ENCODE measurements at places on chromosomes 3 and 15. TPM values are rescaled to one million over a fixed set of nuclear protein-coding genes. Genes with fewer than 3 reads are reported as not detected.

DNA sequence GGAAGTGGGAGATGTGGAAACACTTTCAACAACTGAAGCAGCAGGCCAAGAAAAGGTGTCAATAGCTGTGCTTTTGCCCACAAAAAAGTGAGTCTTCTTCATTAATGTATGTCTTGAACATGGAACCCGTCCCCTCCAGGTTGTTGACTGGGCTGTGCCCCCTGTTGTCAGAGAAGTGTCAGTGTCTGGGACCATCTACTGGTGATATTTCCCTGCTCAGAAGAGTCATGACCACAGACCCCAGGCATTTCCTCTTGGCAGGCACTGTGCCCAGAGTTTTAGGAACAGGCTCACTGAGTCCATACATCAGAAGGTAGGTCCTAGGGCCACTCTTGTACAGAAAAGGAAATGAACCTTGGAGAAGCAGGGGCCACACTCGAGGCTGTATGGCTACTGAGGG is 54.8 kb upstream of the LARS2 start:
- no peak for DNase-seq

- no peak for DNase-seq
Observed at GRCh38 chr3:184757022-184757651, 45.3 kb upstream of the MAGEF1 start.

DNA sequence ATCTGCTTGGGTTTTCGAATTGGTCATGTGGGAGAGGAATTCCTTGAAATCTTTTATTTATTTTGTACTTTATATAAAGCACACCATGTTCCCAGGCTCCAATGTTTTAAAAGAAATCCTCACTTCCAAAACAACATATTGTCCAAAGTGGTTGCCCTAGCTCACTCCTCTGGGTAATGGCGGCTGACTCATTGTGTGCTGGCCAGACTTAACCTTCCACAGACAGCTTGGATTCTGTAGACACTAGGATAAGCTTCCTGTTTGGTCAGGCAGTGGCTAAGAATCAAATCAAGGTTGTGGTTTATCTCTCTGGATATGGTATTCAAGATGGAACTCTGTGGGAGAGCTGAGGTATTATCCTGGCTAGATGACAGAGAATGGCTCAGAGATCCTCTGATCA is 55.8 kb upstream of the FAM98B start:
- DNase-seq: no peak

- DNase-seq: no peak
Observed at GRCh38 chr3:38549486-38549885, 53.3 kb downstream of the EXOG start.

GRCh38 chr3:170387950-170388349 is 30.4 kb downstream of the SKIL start:
- no peak for DNase-seq

GRCh38 chr3:14706096-14706495 is 31.2 kb downstream of the C3orf20 start:
- DNase-seq: no peak

DNA sequence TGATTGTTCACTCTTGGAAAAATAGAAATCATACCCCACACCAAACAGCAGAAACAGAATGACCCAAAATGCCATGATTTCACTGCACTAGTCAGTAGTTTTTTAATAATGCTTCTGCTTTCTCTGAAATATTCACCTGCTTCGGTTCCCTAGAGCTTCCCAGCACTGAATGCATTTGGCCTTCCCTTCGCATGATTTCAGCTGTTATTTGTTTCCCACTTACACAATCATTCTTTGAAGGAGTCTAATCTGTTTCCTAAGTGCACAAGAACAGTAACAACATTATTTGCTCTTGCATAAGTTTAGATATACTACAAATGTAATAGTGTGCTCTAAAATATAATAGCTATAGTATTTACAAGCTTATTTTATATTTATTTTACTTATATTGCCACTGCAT is 178.7 kb downstream of the STAC start:
- no peak for DNase-seq

GRCh38 chr3:105594219-105594618 is 227.5 kb downstream of the ALCAM start:
- no peak for DNase-seq

GRCh38 chr15:91855684-91856489 is 2.4 kb downstream of the SLCO3A1 start:
- no peak for DNase-seq

- no peak for DNase-seq
Observed at GRCh38 chr15:88738796-88739195, 64.4 kb upstream of the ACAN start.

- DNase-seq: no peak
Observed at GRCh38 chr3:8579096-8579495, 65.5 kb downstream of the SSUH2 start.

- no peak for DNase-seq
Observed at GRCh38 chr15:64731805-64732151, 43.6 kb downstream of the RBPMS2 start.

GRCh38 chr3:103195216-103195615 is 760.4 kb downstream of the ZPLD1 start:
- no peak for DNase-seq

DNA sequence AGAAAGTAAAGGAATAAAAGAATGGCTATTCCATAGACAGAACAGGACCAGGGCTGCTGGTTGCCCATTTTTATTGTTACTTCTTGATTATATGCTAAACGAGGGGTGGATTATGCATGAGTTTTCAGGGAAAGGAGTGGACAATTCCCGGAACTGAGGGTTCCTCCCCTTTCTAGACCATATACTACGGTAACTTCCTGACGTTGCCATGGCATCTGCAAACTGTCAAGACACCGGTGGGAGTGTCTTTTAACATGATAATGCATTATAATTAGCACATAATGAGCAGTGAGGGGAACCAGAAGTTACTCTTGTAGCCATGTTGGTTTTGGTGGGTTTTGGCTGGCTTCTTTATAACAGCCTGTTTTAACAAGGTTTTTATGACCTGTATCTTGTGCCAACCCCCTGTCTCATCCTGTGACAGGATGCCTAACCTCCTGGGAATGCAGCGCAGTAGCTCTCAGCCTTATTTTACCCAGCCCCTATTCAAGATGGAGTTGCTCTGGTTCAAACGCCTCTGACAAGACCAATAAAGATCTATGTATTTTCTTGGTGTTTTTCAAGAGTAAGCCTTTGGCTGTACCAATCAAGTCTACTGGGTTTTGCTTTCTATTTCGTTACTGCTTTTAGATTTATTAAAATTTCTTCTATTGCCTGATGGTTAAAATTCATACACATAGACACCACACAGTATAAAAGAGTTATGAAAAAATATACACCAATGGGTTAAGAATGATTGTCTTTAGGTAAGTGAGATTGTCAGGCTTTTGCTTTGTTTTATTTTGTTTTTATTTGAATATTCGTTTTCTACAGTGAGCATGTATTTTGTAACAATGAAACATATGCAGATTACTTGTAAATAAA is 37.4 kb upstream of the CTDSPL start:
- DNase-seq: no peak

GRCh38 chr3:65581313-65581712 is 457.4 kb downstream of the MAGI1 start:
- DNase-seq: no peak

GRCh38 chr3:10575601-10576160 is 70.3 kb upstream of the ATP2B2 start:
- no peak for DNase-seq

DNA sequence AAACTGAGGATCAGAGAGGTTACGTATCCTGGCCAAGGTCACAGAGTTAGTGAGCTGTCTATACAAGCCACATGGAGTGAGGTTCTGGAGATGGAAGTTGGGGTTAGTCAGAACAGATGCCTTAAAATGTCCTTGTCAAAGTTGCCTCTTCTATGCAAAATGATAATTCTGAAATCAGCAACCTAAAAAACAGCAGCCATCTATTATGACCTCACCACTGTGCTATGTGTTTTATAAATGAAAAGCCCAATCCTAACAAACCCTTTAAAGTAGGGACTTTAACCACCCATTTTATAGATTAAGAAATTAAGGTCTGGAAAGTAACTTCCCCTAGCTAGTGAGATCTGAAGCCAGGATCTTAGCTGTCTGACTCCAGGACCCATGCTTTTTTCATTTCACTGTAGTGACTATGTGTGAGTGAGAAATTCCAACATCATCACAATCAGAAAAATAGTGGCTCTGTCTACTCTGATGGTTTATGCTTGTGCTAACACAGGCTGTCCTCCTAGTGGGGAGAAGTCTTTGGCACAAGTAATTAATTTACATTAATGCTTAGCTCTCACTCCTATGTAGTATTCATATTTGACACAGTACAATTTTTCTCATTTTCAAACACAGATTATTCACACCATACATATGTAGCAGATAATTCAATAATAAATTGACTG is 143.6 kb downstream of the ANO10 start:
- no peak for DNase-seq

DNA sequence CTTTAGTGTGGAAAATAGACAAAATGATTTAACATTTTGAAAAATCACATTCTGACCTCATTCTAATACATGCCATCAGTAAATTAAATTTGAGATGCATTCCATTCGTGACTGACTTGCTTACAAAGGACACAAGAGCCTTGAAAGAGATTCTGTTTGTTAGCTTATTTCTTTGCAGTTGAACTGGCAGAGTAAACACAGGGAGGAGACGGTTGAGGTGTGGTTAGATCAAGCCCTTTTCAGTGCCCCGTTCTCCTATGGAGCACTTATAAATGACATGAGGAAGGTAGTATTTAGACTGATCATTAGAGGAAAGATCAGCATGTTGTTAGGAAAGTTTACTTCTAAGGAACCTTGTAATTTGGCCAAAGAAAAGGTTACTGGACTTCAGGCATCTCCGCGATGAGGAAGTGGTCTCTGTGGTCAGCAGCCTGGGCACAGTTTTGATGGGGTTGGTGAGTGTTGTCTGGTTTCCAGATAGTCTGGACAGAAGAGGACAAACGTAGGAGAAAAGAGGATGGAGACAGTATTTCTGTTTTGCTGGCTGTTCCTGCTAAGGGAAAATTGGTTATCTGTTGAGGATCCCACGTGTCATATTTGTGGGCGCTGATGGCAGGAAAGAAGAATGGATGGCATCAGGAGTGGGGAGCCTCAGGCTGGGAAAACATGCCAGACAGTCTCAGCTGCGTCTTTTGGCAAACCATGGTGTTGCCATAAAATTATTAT is 328.9 kb upstream of the TBL1XR1 start:
- DNase-seq: no peak

GRCh38 chr3:173750095-173750494 is 352.6 kb downstream of the NLGN1 start:
- no peak for DNase-seq

DNA sequence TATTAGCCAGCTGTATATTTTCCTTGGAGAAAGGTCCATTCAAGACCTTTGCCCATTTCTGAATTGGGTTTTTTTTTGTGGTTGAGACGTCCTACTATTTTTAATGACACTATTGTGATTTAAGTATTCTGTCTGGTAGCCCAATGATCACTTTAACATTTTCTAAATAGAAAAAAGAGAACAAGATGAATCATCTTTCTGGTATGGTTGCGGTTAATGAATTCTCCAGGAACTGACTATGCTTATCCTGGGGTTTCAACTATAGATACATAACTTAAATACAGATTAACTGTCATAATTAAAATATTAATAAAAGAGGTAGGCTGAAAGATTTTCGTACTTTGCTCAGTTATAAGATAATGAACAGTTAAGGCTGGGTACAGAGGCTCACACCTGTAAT is 51.9 kb downstream of the PBRM1 start:
- no peak for DNase-seq

- DNase-seq: no peak
Observed at GRCh38 chr3:62131620-62132019, 241.7 kb downstream of the FEZF2 start.

DNA sequence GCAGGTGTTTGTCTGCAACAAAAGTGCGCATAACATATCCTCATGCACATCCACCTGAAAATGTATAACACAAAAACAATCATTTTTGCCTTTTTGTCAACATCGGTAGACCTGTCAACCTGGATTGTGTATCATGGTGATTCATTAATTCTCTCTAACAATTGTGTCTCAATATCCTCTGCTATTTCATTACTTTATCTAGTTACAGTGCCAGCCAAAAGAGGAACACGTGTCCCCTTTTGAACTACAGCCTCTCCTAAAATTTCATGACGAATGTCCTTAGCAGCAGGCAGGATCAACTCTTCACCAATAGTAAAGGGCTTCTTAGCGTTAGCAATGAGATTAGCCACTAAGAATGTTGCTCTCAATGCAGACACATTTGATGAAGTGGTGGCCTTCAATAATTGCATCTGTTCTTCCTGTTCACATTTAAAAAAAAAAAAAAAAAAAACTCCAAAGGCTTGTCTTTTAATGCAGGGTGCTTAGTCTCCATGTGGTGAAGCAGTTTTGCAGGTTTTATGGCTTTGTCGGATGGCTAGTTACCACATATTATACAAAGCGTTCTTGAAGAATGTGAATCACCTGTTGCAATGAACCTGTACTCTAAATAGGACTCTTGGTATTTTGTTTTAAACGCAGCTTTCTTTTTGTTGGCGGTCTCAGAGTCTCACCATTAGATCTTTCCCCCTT is 45.7 kb upstream of the MCTP2 start:
- no peak for DNase-seq

- DNase-seq: no peak
Observed at GRCh38 chr3:85054579-85054978, 95.8 kb downstream of the CADM2 start.

GRCh38 chr3:191170097-191170496 is 28.9 kb upstream of the OSTN start:
- no peak for DNase-seq

The GOLGA8Q gene
- total RNA-seq: not detected

The LIPC gene
- 1.1 TPM for total RNA-seq

The BSN gene
- 0.15 TPM for total RNA-seq

The WNT5A gene
- 15.8 TPM for total RNA-seq

The TMEM207 gene
- total RNA-seq: not detected

The ANKRD63 gene
- not detected for total RNA-seq

The A4GNT gene
- total RNA-seq: not detected

The SUSD5 gene
- not detected for total RNA-seq

The C2CD4A gene
- 0.19 TPM for total RNA-seq

The HCLS1 gene
- 25.8 TPM for total RNA-seq
